Coronary artery (tissue), 2 donors: ENCODE measurements at places on chromosomes 1 and 21.

DNA sequence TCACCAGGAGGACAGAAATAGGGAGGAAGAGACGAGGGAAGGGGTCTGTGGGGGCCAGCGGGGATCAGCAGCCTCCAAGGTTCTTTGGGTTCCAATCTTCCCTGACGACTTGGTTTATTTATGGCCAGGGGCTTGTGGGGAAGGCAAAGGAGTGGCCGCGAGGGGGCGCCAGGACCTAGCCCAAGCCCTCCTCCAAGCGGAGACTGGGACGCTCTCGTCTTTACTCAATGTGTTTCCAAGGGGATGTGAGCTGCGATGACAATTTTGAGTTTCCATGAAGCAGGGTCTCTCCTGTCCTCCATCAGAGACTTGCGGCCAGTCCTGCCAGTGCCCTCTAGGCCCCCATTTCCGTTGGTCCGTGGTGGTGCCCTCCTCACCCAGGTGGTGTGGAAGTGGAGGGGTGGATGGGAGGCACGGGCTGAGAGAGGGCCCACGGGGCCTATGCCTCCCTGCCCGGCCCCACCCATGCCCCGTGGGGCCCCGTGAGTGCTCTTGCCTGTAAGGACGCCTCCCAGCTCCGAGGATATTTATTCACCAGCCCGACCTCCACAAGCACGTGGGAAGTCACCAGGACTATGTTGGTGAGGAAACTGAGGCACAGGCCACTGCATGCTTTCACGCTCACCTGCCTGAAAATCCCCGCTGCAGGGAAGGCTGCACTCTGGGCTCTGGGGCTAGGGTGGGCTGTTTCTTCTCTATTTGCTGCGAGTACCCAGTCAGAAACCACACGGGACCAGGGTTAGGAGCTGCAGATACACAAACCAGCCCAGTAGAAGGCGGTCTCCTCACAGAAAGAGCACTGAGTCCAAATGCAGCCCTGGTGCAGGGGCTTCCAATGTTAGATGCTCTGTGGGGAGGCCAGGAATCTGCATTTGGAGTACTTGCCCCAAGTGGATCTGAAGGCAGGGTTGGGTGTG is 26.5 kb downstream of the DMRTB1 start:
- DNase-seq, result peak; percentile 70

DNA sequence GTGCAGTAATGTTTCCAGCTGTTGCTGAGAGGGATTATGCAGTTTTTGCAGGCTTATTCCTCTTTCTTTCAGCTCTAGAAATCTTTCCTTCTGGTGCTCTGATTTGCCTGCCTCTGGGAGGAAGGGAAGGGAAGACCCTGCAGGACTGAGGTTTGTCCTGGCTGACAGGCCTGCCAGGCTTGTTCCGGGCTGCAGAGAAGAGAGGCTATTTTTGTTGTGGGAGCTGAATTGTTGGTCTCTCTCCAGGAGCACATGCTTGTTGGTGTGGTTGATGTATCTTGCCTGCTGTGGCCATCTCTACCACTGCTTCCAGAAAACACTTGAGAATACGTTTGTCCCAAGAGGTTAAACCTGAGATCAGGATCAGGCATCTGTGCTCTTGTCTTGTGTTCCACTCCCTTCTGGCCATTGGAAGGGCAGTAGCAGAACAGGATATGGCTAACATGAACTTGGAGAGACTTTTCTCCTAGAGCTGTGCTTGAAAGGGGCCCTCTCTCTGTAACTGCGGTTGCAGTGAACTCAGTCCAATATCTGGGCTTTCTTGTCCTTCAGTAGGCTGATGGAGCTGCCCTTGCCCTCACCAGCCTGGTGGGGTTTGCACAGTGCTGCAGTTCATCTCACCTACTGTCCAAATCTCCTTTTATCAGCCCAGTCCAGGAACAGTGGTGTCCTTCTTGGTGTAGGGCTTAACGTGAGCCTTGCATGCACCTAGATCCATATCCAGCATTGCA is 21.5 kb upstream of the SLC25A34 start:
- no peak for DNase-seq

DNA sequence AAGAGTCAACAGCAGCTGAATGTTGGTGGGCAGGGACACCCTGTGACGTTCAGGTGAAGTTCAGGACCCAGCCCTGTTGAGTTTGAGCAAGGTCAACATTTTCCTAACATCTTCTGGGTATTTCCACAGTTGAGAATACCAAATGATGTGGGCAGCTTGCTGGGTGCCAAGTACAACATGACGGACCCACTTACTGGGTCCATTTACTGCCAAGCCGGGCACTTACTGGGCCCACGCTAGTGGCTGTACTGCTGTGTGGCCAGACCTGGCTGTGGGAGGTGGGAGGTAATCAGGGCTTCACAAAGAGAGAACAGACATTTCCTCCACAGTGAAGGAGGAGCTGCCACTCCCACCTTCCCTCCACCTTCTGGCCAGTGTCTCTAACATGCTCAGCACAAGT is 99.2 kb downstream of the PSMG1 start:
- peak; percentile 69 for DNase-seq

DNA sequence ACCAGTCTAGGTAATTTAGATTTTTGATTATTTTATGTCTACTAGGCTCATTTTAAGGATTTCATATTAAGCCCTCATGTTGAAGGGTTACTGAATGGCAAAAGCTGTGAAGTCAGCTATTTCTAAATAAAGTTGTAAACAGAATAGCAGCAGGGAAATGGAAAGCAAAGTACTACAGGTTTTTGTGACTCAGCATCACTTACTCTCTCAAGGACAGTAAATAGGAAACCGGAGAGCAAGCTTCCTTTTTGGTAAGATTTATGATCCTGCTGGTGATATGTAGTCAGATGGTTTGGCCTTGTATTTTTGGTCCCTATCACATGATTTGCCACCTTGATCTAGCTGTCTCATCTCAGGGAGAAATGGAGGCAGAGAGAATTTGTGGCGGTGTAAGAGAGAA is 226.0 kb downstream of the RPS6KC1 start:
- no peak for DNase-seq

- DNase-seq, result no peak
Measured at GRCh38 chr1:110780600-110781484, 92.1 kb upstream of the CD53 start.

- DNase-seq, result no peak
Measured at GRCh38 chr21:38376235-38376634, 119.4 kb downstream of the KCNJ15 start.

- no peak for DNase-seq
Measured at GRCh38 chr1:14253676-14254075, 344.8 kb upstream of the KAZN start.

DNA sequence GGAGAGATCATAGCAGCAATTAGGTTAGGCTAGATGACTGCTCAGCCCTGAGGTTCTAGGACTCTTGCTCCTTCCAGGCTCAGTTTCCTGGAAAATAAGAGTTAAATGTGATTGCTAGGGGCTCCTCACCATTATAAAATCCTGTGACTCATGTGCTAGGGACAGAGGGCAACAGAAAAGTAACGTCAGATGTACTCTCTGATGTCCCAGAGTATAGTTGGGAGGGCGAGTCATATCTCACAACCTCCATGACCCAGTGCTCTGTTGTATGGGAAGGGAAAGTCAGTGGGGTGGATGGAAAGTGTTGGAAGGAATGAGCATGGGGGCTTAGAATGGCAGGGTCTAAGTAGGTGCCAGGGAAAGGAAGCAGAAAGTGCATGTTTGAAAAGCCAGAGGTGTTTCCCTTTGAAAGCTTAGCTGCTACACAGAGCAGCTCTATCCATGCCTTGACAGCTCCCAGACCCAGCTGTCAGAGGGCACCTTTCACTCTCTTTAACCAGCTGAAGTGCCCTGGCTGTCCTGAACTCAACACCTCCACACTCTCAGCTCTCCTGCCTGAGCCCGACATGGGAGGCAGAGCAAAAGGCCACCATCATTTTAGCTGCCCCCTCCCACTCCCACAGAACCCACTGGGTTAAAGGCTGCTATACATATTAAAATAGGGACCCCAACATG is 11.6 kb downstream of the GJA5 start:
- DNase-seq, result no peak

GRCh38 chr21:37047079-37047478 is 25.8 kb downstream of the PIGP start:
- no peak for DNase-seq

DNA sequence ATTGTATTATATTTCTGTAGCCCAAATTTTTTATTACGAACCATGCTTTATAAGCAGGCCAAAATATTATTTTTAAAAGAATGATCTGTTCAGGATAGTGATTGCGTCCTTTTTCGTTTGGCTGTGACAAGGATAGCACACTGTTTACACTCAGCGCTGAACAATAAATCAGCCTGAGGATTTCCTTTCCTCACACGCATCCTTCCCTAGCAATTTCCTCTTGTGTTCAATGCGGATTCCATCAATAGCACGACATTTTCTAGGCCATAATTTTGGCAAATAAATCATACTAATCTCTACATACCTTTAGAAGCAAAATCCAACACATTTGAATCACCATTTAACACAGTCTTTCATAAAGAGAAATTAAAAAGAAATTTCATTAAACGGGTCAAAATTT is 1.6 kb upstream of the VAV3 start:
- no peak for DNase-seq

DNA sequence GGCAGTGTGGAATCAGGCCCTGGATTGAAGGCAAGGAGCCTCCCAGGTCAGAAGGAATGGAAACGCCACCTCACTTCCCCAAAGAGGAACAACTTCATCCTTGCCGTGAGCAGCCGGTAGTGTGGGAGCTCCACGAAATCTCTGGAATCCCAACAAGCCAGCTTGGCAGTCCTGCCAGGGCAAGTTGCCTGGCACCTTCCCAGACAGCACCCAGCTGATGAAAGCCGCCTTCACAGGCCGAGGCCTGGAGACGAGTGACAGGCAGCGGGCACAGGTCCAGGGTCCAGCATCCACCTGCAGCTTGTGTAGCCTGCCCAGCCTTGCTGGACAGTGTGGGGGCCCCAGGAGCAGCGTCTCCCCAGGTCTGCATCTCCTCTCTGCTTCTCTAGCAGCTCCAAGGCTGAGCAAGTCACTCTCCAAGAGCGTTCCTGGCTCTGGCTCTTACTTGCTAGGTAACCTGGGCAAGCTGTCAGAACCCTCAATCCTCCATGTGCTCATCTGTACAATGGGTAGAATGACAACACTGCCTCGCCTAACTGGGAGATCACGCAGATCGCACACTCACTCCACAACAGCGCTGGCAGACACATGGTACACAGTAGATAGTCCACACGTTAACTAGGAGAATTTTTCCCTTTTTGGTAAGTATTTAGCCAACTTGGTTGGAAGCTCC is 43.0 kb downstream of the ACOT7 start:
- DNase-seq, result no peak

DNA sequence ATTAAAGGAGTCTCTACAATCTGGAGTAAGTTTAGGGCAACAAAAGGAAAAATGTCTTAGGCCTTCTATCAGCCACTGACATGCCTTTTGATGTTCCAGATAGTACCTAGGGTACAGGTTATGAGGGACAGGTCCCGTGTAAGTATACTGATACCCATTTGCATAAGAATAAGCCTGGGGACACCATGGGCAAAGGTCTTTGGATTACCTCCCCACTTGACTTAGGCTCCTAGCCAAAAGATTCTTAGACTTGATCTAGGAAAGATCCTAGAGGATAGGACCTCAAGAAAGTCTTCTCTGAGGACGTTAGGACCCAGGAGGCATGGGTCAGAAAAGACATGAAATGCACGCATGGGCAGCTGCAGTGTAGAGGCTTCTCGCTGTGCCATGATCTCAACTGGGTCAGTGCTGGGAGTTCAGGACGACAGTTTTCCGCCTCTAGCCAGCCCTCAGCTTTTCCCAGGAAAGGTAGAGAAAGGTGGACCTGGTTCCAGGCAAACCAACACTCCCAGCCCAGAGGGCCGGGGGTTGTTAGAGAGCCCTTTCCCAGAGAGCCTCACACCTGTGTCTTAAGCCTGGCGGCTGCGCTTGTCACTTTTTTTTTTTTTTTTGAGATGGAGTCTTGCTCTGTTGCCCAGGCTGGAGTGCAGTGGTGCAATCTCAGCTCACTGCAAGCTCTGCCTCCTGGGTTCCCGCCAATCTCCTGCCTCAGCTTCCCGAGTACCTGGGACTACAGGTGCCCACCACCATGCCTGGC is 26.6 kb downstream of the MSTO1 start:
- no peak for DNase-seq

DNA sequence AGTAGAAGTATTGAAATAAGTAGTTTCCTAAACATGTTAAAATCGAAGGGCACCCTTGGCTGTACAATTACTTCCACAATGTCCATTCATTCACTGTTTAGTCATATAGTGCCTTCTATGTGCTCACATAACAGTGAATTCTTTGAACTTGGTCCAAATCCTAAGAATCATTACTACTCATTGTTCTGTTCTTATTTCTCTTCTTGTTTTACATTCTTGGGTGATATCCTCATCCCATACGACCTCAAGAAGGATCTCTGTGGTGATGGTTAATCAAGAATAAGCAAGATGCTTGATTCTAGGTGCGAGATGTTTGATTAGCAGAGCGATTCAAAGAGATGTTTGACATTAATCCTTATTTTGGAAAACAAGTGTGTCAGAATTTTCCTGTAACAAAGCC is 667.4 kb upstream of the ZP4 start:
- DNase-seq, result no peak

GRCh38 chr1:193971595-193971994 is 785.2 kb upstream of the B3GALT2 start:
- no peak for DNase-seq

GRCh38 chr1:21614419-21615115 is 54.6 kb downstream of the RAP1GAP start:
- DNase-seq, result no peak

DNA sequence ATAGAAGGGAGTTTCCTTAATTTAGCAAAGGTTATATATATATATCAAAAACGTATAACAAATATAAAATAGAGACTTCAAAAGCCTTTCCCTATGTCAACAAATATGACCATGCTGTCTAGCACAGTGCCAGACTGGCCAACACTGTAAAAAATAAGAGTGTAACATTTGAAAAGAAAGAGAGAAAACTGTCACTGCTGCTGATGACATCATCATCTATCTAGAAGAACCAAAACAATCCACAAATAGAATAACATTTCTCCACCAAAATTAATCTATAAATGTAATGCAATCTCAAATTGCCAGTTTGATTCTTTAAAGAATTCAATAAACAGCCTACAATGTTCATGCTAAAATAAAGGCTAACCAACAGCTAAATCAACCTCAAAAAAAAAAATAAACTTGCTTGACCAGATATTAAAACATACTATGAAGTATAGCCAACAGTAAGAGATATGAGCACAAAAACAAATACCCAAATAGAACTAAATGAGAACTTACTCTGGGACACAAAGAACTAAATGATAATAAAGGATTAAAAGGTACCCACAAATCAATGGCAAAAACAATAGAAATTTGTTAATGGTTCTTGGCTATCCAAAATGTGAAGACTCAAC is 50.2 kb downstream of the ENAH start:
- no peak for DNase-seq

- no peak for DNase-seq
Measured at GRCh38 chr1:19411612-19412011, 73.7 kb downstream of the CAPZB start.

- no peak for DNase-seq
Measured at GRCh38 chr1:23400324-23401114, 24.0 kb downstream of the TCEA3 start.

DNA sequence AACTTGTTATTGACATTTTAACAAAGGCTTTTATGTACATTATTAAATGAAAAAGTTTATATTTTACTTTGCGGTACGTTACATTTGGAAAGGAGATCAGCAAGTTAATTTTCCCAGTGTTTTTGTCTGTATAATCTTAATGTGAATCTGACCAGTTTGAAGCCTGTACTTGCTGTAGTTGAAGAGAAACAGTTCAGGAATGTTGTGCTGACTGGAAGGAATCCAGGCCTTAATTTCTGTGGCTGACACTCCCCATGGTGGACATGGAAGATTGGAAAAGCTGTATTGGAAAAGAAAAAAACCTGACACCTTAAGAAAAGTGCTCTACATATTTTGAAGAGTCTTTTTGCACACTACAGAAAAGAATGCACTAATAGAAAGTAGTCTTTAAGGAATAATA is 15.5 kb downstream of the LEPR start:
- DNase-seq, result no peak
